ENCODE measurements at places on chromosomes 4 and X.

GRCh38 chr4:73803213-73803612 is 33.3 kb upstream of the CXCL6 start:
- no peak for DNase-seq

- no peak for DNase-seq
These were observed 914.0 kb upstream of the PRKX start for GRCh38 chrX:4627414-4627813.

GRCh38 chrX:21959362-21960051 is 19.0 kb downstream of the SMS start:
- DNase-seq, result no peak

DNA sequence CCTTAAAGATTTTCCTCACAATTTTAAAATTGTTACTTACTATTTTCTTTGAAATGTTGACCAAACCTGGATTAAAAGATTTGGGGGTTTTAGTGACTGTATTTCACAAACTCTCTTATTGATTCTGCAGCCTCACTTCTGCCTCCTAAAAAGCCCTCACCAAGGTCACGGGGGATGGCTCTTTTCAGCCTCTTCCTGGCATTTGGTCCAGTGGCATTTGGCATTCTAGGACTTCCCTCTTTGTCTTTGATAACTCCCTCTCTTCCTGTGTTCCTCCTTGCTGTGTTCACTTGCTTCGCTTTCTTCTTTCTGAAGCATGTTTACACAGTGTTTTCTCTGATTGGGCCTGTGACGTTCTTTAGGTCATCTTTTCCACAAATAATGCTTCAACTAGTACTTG is 21.5 kb downstream of the PKD2 start:
- DNase-seq, result no peak

GRCh38 chrX:43878906-43879526 is 3.2 kb downstream of the MAOB start:
- no peak for DNase-seq

DNA sequence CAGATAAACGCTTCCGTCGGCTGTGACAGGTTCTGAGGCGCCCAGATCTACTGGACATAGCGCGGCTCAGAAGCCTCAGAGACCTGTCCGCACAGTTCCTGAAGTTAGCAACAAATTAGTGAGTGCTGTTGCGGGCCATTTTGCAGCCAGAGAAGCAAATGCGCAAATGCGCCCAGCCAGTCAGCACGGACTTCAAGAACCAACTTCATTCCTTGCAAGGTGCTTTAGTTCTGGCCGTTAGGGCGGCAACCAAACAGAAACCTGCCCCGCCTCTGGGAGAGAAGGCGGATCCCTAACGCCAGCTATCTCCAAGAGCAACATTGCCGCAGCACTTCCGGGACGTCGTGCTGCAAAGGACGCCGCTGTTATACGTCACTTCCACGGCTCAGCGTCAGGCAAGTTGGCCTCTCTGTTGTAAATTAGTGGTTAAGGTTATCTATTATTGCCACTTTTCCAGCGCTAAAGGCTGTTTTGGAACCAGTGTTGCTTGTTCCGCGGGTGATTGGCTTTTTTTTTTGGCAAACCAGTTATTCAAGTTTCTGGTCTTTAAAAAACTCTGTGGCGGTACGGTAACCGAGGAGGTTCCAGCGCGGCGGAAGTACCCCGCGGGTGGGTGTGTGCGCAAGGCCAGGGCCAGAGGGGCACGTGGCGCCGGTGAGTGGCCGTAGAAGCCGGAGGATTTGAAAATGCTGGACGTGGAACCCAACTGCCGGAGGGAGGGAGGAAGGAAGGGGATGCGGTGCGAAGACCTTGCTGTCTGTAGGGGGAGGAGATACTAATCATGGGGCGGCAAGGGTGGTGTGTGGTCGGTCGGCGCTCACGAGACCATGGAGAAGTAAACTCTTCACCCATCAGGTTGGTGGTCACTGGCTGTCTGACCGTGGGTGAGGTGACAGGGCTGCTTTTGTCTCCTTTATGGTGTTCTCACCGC is at the start of gene GAR1:
GAR1 (plus strand) TSS at position 612 of the 931 bp plus-strand sequence. CDS start 403 bp downstream, outside the sequence.
- DNase-seq, result peak; percentile 90

- no peak for DNase-seq
These were observed 41.7 kb downstream of the ATP11C start for GRCh38 chrX:139890991-139891700.

DNA sequence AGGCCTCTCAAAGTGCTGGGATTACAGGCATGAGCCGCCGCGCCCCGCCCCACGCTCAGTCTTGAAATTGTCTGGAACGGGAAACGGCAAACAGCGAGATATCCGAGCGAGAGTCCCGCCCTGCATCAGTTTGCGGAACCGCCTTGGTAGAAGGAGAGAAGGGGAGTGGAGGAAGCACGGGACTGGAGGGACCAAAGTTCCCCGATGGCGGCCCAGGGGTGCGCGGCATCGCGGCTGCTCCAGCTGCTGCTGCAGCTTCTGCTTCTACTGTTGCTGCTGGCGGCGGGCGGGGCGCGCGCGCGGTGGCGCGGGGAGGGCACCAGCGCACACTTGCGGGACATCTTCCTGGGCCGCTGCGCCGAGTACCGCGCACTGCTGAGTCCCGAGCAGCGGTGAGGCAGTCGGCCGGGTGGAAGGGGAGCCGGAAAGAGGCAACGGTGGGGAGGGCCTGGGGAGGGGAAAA is at the start of gene BST1:
BST1 (plus strand) TSS at position 125 of the 463 bp plus-strand sequence; CDS start at position 205, 80 bp downstream.
- peak; percentile 65 for DNase-seq

GRCh38 chrX:9308426-9308825 is 156.4 kb upstream of the TBL1X start:
- no peak for DNase-seq

DNA sequence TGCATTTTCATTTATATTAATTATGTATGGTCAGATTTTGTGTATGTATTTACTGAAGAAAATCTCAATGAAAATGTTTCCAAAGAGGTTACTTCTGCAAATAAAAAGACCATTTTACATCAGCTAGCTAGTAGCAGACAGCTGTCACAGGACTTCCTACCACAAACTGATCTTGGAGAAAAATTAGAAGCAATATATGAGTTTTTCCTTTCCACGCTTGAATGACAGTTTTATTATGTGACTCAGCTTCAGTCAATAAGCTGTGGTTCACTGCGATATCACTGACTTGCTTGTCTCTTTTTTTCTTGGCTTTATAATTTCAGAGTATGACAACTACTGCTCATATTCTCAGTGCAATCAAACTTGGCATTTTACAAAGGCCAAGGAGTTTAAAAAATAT is 787.4 kb upstream of the GALNTL6 start:
- no peak for DNase-seq

GRCh38 chr4:3009422-3009821 is 46.1 kb downstream of the GRK4 start:
- DNase-seq, result no peak

GRCh38 chr4:170079981-170080380 is 9.8 kb downstream of the AADAT start:
- DNase-seq, result no peak

Data from ecto neural progenitor cell (in vitro differentiated cells).